ENCODE measurements at places on chromosomes 13 and 19. TPM values are rescaled to one million over a fixed set of nuclear protein-coding genes. Genes with fewer than 3 reads are reported as not detected.

DNA sequence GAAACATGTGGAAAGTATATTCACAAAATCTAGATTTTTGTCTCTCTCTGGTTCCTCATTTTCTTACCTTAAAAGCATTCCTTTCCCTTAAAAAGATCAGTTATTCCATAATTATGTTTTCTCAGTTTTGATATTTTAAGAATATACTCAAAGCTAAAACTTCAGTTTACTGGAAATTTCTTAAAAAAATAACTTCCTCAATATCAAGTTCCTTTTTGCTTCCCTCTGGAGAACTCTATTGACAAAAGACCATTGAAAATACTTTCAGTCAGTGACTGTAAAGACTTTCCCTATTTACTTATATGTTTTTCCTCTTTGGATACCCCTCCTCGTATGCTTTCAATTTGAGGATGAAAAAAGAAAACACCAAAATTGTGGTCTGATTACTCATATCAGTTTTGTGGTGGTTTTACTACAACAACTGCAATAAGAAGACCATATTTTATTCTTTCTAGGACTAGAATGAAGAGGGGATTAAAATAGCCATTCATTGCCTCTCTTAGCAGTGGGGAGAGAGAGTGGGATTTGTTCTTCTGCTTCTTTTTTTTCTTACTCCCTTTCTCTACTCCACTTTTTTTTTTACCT lies 113.2 kb downstream of the ESD start:
- H3K27ac ChIP-seq: no peak overlapping the region
- no peak for DNase-seq
- H3K4me3 ChIP-seq: no peak overlapping the region
- H3K36me3 ChIP-seq: peaks cover 18% of the 10 kb centered on the region
- no peaks in the 10 kb centered on the region for H3K27me3 ChIP-seq

- DNase-seq: no peak
- H3K27me3 ChIP-seq: no peaks in the 10 kb centered on the region
- H3K27ac ChIP-seq: no peak overlapping the region
- H3K4me3 ChIP-seq: no peak overlapping the region
- H3K36me3 ChIP-seq: no peaks in the 10 kb centered on the region
Observed at GRCh38 chr13:40259899-40260298, 406.5 kb downstream of the FOXO1 start.

DNA sequence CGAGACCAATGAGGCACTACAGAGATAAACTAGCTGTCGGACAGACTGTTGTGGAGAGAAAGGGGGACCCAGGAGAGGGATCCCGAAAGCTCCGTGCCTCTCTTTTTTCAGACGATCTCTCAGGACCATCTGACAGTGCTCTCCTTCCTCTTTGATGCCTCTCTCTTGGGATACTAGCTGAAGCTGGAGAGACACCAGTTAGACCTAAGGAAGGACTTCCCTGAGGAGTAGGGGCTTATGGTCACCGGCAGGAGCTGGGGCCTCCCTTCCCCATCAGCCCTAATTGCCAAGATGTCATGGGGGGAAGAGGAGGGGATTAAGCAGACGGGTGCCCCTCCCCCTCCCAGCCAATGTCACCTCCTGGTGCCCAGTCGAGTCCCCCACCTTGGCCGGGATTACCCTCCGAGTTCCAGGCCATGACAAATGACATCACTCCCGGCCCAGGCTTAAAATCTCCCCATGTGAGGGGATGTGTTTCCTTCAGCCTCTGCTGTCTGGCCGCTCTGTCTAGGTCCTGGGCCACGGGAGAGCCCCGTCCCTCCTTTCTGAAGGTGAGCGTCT lies at the start of gene CRX:
CRX (plus strand) TSS at position 478 of the 561 bp plus-strand sequence. CDS start 12,507 bp downstream, outside the sequence.
- no peaks in the 10 kb centered on the region for H3K4me1 ChIP-seq
- H3K36me3 ChIP-seq: no peaks in the 10 kb centered on the region
- no peak for DNase-seq

IQCN gene
- 0.57 TPM for total RNA-seq

SELENOV gene
- total RNA-seq: 0.19 TPM

ZNF724 gene
- total RNA-seq: 8.4 TPM

- no peaks in the 10 kb centered on the region for H3K4me1 ChIP-seq
- no peaks in the 10 kb centered on the region for H3K27me3 ChIP-seq
- H3K36me3 ChIP-seq: no peaks in the 10 kb centered on the region
- DNase-seq: no peak
- H3K4me3 ChIP-seq: no peak overlapping the region
Observed at GRCh38 chr13:91154558-91155353, 192.7 kb upstream of the MIR17HG start.

- peaks cover 9% of the 10 kb centered on the region for H3K4me1 ChIP-seq
- H3K36me3 ChIP-seq: peaks cover 89% of the 10 kb centered on the region
- DNase-seq: no peak
- no peaks in the 10 kb centered on the region for H3K27me3 ChIP-seq
- no peak overlapping the region for H3K4me3 ChIP-seq
Observed at GRCh38 chr19:47093841-47094240, 19.7 kb downstream of the ZC3H4 start.

DNA sequence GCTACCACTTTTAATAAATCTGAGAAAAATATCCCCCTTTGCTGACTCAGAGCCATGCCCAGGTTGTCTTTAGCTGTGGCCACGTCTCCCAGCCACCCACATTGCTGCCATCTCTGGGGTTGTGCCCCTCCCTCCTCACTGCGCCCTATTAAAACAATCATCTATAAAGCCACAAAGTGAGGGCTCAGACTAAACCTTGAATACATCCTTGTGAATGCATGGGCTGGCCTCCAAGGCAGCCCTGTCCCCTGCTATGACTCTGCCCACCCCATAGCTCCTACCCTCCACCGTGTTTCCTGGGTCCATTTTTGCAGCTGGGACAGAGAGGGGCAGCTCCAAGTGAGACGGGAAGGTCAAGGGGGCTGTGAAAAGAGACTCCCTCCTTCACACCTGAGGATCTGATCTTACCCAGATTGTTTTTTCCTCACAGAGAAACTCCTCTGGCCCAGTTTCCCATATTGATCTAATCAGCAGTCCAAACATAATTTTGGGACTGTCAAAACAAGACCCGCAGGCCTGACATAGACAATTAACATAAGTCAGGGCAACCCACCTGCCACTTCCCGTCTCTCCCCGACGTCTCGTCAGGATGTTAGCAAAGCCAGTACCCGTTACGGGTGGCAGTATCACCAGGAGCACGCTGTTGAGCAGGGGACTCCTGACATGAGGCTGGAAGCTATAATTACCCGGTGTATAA lies 199.0 kb downstream of the KATNAL1 start:
- H3K4me3 ChIP-seq: no peak overlapping the region
- no peak for DNase-seq
- no peaks in the 10 kb centered on the region for H3K27me3 ChIP-seq
- H3K36me3 ChIP-seq: no peaks in the 10 kb centered on the region
- no peak overlapping the region for H3K27ac ChIP-seq

DNA sequence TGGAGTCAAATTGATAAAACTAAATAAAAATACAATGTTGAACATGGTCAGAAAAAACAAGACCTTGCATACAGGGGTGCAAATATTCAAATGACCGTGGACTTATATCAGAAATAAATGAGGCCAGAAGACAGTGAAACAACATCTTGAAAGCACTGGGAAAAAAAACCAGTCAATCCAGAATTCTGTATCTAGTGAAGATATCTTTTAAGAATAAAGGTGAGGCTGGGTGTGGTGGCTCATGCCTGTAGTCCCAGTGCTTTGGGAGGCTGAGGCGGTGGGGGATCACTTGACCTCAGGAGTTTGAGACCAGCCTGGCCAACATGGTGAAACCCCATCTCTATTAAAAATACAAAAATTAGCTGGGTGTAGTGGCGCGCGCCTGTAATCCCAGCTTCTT lies 15.2 kb upstream of the CEBPA start:
- no peak for DNase-seq
- no peaks in the 10 kb centered on the region for H3K4me1 ChIP-seq
- no peaks in the 10 kb centered on the region for H3K36me3 ChIP-seq
- no peak overlapping the region for H3K27ac ChIP-seq
- H3K4me3 ChIP-seq: no peak overlapping the region

ZNF844 gene
- total RNA-seq: 4.6 TPM
